ENCODE measurements at places on chromosomes 12 and 14. TPM values are rescaled to one million over a fixed set of nuclear protein-coding genes. Genes with fewer than 3 reads are reported as not detected.

DNA sequence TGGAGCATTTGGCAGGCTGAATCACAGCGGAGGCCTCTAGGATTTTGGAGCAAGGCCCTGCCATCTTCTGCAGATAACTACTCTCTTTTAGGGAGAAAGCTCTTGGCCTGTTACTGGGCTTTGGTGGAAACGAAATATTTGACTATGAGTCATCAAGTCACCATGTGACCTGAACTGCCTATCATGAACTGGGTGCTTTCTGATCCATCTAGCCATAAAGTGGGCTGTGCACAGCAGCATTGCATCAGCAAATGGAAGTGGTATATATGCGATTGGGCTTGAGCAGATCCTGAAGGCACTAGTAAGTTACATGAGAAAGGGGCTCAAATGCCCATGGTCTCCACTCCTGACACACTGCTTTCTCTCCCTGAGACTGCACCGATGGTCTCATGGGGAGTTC, 21.1 kb downstream of the GYS2 start:
- DNase-seq, result no peak

- no peak for DNase-seq
Observed at GRCh38 chr14:76465664-76466063, 89.7 kb downstream of the ESRRB start.

GRCh38 chr12:97005646-97006045, 98.6 kb downstream of the NEDD1 start:
- no peak for DNase-seq

DNA sequence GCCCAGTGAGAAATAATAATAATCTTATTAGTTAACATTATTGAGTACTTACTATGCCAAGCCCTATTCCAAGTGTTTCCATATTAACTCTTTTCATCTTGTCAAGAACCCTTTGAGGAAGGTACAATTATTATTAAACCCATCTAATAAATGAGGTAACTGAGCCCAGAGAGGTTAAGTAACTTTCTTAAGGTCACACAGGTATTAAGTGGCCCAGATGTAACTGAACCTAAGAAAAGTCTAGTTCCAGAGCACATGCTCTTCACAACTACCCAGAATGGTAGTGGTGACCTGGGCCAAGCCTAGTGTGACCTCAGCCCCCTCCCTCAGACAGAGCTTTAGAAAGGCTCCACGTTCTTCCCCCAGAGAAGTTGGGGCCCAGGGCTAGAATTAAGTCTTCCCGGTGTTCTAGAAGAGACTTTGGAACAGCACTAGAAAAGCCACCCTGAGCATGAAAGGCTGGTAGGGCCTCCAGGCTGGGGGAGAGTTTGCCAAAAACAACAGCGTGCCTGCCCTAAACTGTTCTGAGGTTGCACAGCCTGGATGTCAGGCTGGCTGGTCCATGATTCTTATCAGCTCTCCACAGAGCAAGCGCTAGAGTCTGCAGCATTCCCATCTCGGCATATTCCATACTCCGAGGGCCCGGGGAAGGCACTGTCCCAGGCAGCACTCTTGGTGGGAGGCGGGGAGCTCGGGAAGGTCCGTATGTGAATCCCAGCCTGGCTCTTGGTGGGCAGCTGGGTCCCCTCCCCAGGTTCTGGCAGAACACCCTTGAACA, 41.3 kb upstream of the CTDSP2 start:
- DNase-seq, result no peak

- DNase-seq, result no peak
Observed at GRCh38 chr14:35879654-35880249, 53.6 kb downstream of the BRMS1L start.

- DNase-seq, result no peak
Observed at GRCh38 chr12:4849115-4849541, 60.6 kb upstream of the KCNA1 start.

PLD4 gene
- total RNA-seq, result not detected

RGS6 gene
- total RNA-seq, result 52.3 TPM

B4GALNT3 gene
- total RNA-seq, result 7.9 TPM

SCN8A gene
- total RNA-seq, result 0.21 TPM

CDKL1 gene
- total RNA-seq, result 22.5 TPM

CD69 gene
- 5.9 TPM for total RNA-seq

SLC8A3 gene
- 0.20 TPM for total RNA-seq

CCDC197 gene
- total RNA-seq, result not detected

AQP6 gene
- not detected for total RNA-seq

Data from tibial nerve (tissue), 4 donors.